Large intestine (tissue), 12 donors: ENCODE measurements at places on chromosomes 4 and X. TPM values are rescaled to one million over a fixed set of nuclear protein-coding genes. Genes with fewer than 3 reads are reported as not detected.

IL2RG gene
- 118 TPM for polyA plus RNA-seq

PPEF1 gene
- polyA plus RNA-seq, result 1.7 TPM

- no peak overlapping the region for H3K27ac ChIP-seq
- DNase-seq, result no peak
- no peak overlapping the region for H3K4me3 ChIP-seq
- H3K4me1 ChIP-seq, result no peaks in the 10 kb centered on the region
Observed at GRCh38 chrX:86455495-86455894, 307.2 kb downstream of the DACH2 start.

DNA sequence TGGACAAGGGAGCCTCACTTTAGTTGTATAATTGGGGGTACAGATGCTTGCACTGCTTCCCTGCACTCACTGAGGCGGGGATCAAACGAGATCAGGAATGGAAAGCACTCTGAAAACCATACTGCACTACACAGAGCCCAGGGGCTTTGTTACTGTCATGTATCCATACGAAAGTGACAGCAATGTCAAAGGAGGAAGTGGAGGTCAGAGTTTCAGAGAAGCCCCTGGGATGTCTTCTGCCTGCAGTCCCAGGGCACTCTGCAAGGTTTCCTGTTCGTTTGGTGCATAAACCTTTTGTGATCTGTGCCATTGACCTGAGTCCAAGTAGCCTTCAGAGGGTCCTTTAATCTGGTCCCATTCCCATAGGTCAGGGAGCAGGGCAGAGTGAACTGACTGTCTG is 31.2 kb downstream of the RNF175 start:
- no peak overlapping the region for H3K4me3 ChIP-seq
- no peaks in the 10 kb centered on the region for H3K36me3 ChIP-seq
- H3K27ac ChIP-seq, result no peak overlapping the region
- DNase-seq, result no peak

DNA sequence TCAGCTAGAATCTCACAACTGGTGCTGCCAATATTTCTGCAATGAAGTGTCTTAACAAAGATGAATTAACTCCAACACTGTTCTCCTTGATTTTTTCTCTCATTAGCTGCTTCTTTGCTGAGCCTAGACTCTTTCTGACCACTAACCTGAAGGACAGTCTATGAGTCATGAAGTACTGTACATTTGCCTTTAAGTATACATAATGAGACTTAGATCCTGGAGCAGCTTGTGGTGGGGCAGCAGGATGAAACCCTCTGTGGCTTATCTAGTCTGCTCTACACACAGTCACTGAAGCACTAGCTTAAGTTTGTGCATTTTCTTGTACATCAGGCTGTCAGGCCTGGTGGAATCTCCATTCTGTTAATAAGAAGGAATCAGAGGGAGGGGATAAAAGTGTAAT is 307.4 kb upstream of the SMIM31 start:
- no peak overlapping the region for H3K27ac ChIP-seq
- no peaks in the 10 kb centered on the region for H3K36me3 ChIP-seq
- no peak overlapping the region for H3K4me3 ChIP-seq

- no peaks in the 10 kb centered on the region for H3K4me1 ChIP-seq
- H3K4me3 ChIP-seq, result no peak overlapping the region
- DNase-seq, result no peak
- no peaks in the 10 kb centered on the region for H3K27me3 ChIP-seq
Observed at GRCh38 chr4:159201168-159201567, 98.3 kb downstream of the RAPGEF2 start.
